ENCODE measurements at places on chromosomes 1 and 21.

GRCh38 chr1:164671323-164671965 is 112.5 kb downstream of the PBX1 start:
- DNase-seq, result peak; percentile 14

GRCh38 chr1:107405236-107405635 is 264.4 kb downstream of the NTNG1 start:
- DNase-seq, result no peak

DNA sequence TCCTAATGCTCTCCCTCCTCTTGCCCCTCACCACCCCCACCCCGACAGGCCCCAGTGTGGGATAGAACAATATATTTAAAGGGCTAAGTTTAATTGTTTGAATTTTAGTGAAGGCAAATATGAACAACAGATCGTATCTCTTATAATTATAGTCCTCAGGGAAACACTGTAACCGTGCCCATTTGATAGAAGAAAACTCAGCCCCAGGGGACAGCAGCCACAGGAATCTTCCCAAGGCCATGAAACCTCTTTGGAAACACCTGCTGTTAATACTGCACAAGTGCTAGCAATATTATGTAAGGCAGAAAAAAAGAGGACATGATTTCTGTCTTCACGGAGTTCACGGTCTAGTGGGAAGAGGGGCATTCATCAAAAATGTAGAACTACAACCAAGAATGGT is 142.2 kb downstream of the URB2 start:
- DNase-seq, result peak; percentile 47

DNA sequence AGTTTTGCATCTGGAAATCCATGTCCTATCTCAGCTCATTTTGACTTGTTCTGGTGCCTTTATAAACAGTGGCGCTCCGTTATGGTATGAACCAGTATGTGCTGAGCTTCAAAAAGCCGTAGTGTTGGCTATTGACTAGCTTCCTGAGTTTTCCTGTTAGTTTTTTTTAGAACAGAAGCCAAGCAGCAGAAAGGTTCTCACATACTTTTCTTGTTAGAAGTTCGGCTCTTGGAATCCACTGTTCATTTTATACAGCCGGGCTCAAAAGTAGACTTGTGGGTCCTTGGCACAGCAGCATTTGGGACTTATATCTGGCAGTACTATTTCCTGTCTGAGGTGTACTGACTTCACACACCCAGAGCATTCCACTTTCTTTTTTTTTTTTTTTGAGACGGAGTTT is 63.8 kb downstream of the TBCE start:
- DNase-seq, result no peak

GRCh38 chr1:40630488-40631223 is 34.8 kb downstream of the RIMS3 start:
- DNase-seq, result peak; percentile 51

DNA sequence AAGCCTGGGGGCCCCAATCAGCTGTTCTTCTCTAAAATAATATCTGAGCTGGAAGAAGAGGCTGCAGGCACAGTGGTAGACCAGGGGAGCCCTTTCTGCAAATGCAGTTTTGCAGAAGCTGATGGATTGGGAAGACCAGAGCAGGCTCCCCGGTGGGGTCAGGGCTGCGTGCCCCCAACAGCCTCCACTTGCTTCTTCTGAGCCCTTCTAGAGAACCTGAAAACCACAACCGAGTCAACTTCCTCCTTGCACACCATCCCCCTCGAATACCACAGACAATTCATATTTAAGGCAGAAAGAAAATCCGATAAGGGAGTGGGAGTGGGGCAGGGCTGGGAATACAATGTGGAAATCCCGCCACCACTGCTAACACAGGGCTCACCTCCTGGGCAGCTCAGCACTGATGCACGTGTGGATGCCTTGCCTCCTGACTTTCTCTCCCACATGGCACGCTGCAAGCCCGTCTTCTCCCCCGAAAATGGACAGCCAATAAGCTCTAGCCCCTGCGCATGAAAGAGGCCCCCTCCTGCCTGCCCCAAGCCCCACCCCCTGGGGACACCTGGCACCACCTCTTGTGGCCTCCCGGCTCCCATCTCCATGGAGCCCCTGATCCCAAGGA is 25.4 kb upstream of the ALDH4A1 start:
- no peak for DNase-seq

- DNase-seq, result no peak
Measured at GRCh38 chr1:21818656-21819055, 6.6 kb downstream of the LDLRAD2 start.
